Astrocyte (in vitro differentiated cells and primary cell): ENCODE measurements at places on chromosomes 2 and 18. TPM values are rescaled to one million over a fixed set of nuclear protein-coding genes. Genes with fewer than 3 reads are reported as not detected.

DNA sequence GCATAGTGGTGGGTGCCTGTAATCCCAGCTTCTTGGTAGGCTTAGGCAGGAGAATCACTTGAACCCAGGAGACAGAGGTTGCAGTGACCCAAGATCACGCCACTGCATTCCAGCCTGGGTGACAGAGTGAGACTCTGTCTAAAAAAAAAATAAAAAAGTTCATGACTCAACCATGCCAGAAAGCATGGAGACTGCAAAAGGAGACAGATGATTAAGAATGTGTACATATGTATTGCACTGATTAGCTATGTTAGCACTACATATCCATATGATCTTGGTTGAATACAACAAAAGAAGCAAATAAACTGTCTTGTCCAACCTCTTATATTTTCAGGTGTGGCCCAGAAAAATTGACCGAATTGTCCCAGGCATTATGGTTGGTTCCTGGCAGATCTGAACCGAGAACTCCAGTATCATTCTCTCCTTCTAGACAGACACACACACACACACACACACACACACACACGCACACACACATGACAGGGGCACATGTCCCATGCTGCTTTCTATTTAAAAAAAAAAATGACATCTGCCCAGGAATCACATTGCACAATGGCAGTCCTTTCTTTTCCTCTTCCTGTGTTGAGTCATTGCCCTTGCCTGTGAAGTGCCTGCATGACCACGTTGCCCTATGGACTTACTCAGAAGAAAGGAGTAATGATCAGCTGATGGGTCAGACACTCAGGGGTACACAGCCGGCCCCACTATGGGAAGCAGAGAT, 65.6 kb downstream of the MYCN start:
- no peaks in the 10 kb centered on the region for H3K27me3 ChIP-seq
- DNase-seq = no peak
- H3K4me3 ChIP-seq = no peak overlapping the region

- H3K4me1 ChIP-seq = peaks cover 8% of the 10 kb centered on the region
- no peak overlapping the region for H3K4me3 ChIP-seq
- peak; percentile 67 for DNase-seq
- peak overlapping the region; percentile 43 for H3K27ac ChIP-seq
- H3K27me3 ChIP-seq = no peaks in the 10 kb centered on the region
- H3K36me3 ChIP-seq = peaks cover 2% of the 10 kb centered on the region
Observed at GRCh38 chr18:54284981-54285785, 15.9 kb downstream of the POLI start.

RFTN2 gene
- 7.1 and 8.1 TPM in 2 replicates for total RNA-seq

PLB1 gene
- 0.98 and 1.9 TPM in 2 replicates for total RNA-seq

ANKRD44 gene
- total RNA-seq = 7.2 and 7.8 TPM in 2 replicates

DNA sequence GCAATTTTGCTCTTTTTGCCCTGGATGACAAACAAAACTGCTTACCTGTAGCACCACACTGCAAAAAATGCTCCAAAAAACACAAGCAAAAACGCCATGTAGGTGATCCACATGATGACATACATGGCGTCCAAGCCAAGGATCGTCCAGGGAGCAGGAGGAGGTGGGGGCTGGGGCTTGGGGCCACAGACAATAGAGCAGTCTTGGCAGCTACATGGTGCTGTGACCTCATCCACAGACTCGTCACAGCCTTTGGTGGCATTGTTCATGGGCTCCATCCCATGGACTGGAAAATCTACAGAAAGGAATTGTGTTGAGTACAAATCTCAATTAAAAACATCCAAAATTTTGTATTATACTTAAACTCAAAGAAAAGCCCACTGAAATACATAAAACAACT, 26.1 kb downstream of the NPC1 start:
- H3K4me1 ChIP-seq = peaks cover 3% of the 10 kb centered on the region
- no peaks in the 10 kb centered on the region for H3K27me3 ChIP-seq
- no peak for DNase-seq
- H3K27ac ChIP-seq = no peak overlapping the region
- H3K4me3 ChIP-seq = no peak overlapping the region

- no peak overlapping the region for H3K4me3 ChIP-seq
- H3K27ac ChIP-seq = no peak overlapping the region
- no peaks in the 10 kb centered on the region for H3K36me3 ChIP-seq
- no peaks in the 10 kb centered on the region for H3K27me3 ChIP-seq
Observed at GRCh38 chr2:225002656-225003045, 39.6 kb downstream of the DOCK10 start.

GRCh38 chr18:7568426-7568825, 1.3 kb downstream of the PTPRM start:
- no peaks in the 10 kb centered on the region for H3K27me3 ChIP-seq
- H3K4me1 ChIP-seq = peaks cover 16% of the 10 kb centered on the region
- DNase-seq = peak; percentile 25
- peak overlapping the region; percentile 81 for H3K4me3 ChIP-seq

- H3K27ac ChIP-seq = peak overlapping the region; percentile 25
- no peaks in the 10 kb centered on the region for H3K27me3 ChIP-seq
- peaks cover 3% of the 10 kb centered on the region for H3K4me1 ChIP-seq
- H3K36me3 ChIP-seq = peaks cover 3% of the 10 kb centered on the region
- no peak overlapping the region for H3K4me3 ChIP-seq
Observed at GRCh38 chr2:190664240-190664639, 15.4 kb downstream of the NAB1 start.
